ENCODE measurements at places on chromosomes 4 and X. TPM values are rescaled to one million over a fixed set of nuclear protein-coding genes. Genes with fewer than 3 reads are reported as not detected.

GRCh38 chrX:141142946-141143345 is 34.0 kb downstream of the LDOC1 start:
- H3K27ac ChIP-seq: no peak overlapping the region
- DNase-seq: no peak
- H3K4me1 ChIP-seq: no peaks in the 10 kb centered on the region
- H3K4me3 ChIP-seq: no peak overlapping the region

DNA sequence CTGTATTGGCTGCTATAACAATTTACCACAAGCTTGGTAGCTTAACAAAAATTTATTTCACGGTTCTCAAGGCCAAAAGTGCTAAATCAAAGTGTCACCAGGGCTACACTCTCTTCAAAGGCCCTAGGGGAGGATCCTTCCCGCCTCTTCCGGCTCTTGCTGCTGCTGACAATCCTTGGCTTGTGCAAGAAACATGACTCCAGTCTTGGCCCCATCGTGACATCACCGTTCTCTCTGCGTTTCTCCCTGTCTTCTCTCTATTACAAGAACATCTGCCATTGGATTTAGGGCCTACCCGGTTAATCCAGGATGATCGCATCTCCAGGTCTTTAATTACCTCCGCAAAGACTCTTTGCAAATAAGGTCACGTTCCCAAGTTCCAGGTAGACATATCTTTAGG is 10.4 kb upstream of the CLCN4 start:
- no peak overlapping the region for H3K4me3 ChIP-seq
- no peak overlapping the region for H3K27ac ChIP-seq
- DNase-seq: no peak
- H3K27me3 ChIP-seq: no peaks in the 10 kb centered on the region

- no peak overlapping the region for H3K4me3 ChIP-seq
- H3K4me1 ChIP-seq: no peaks in the 10 kb centered on the region
- no peak overlapping the region for H3K27ac ChIP-seq
- no peaks in the 10 kb centered on the region for H3K36me3 ChIP-seq
Observed at GRCh38 chr4:44194365-44194764, 254.2 kb downstream of the KCTD8 start.

DNA sequence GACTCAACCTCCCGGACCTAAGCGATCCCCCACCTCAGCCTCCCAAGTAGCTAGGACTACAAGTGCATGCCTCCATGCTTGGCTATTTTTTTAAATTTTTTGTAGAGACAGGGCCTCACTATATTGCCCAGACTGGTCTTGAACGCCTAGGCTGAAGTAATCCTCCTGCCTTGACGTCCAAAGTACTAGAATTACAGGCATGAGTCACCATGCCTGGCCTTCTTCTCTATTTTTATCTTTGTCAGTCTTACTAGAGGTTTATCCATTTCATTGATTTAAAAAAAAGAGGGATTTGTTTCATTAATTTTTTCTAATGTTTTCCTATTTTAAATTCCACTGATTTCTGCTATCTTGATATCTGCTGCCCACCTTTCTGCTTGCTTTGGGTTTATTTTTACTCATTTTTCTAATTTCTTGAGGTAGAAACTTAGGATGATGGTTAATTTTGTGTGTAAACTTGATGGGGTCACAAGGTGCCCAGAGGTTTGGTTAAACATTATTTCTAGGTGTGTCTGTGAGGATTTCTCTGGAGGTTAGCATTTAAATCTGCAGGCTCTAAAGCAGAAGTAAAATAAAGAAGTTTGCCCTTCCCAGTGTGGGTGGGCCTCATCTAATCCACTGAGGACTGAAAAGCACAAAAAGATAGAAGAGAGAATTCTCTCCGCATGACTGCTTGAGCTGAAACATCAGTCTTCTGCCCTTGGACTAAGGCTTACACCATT is 116.2 kb upstream of the DCLK2 start:
- H3K4me1 ChIP-seq: no peaks in the 10 kb centered on the region
- H3K4me3 ChIP-seq: no peak overlapping the region
- DNase-seq: no peak
- no peak overlapping the region for H3K27ac ChIP-seq
- H3K36me3 ChIP-seq: no peaks in the 10 kb centered on the region

DNA sequence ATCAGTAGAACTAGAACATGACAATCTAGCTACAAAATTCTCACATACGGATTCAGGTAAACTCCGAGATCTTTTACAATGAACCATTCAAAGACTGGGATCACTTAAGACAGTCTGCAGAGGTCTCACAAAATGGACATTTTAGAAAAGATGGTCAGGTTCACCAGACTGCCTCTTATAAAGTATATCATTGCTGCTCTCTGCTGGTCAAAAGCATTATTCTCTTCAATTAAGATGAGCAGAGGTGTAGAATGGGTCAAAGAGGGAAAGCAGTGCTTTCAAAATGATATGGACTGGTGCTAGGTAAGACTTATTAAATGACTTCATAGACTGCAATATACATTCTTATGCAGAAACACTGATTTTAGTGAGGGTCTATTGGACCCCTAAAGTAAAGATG is 434.7 kb downstream of the PACRGL start:
- peak; percentile 21 for DNase-seq
- no peak overlapping the region for H3K4me3 ChIP-seq
- no peaks in the 10 kb centered on the region for H3K36me3 ChIP-seq
- H3K27ac ChIP-seq: no peak overlapping the region
- H3K4me1 ChIP-seq: no peaks in the 10 kb centered on the region

- no peaks in the 10 kb centered on the region for H3K4me1 ChIP-seq
- H3K27ac ChIP-seq: no peak overlapping the region
Observed at GRCh38 chrX:9501362-9501761, 36.5 kb downstream of the TBL1X start.

DNA sequence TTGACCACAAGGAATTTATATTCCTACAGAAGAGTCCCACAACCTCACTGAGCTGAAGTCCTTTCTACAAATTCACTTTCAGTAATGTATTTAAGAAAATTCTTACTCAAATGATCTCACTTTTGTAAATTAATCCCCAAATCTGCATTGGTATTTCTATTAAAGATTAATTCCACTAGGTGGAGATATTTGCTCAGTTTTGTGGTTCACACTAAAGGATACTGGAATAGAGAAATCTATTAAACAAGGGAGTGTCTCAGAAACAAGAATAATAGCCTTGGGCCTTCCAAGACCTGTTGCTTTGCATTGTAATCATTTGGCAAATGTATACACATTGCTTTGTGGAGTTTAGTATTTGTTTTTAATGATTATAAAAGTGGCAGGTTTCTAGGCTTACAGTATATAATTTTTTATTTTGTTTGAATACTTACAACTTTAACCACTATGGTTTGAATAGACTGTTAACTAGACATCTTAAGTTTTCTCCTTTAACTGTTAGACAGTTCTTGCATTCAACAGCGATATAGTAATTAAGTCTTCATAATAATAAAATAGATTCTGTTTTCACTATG is 25.9 kb downstream of the CFAP299 start:
- H3K4me1 ChIP-seq: peaks cover 4% of the 10 kb centered on the region
- H3K4me3 ChIP-seq: no peak overlapping the region
- H3K36me3 ChIP-seq: no peaks in the 10 kb centered on the region
- no peak overlapping the region for H3K27ac ChIP-seq
- H3K27me3 ChIP-seq: peaks cover 6% of the 10 kb centered on the region

DNA sequence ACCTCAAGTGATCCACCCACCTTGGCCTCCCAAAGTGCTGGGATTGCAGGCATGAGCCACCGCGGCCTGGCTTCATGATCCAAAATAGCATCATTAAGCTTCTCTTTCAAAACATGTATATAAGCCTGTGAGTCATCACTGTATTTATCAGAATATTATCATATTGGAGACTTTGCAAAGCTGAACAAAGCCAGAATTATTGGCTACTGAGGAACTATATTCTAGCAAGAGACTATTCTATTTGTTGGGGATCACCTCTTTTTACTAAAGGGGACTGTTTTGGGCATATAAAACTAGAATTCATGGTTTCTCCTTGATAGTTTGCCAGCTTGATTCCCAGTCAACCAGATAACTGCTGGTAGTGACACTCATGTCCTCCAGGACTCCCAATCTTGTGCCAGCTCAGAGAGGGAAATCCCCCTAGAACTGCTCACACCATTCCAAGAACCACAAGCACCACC is 40.1 kb downstream of the TET2 start:
- peaks cover 14% of the 10 kb centered on the region for H3K4me1 ChIP-seq
- H3K27me3 ChIP-seq: no peaks in the 10 kb centered on the region
- no peak for DNase-seq
- no peaks in the 10 kb centered on the region for H3K36me3 ChIP-seq
- H3K4me3 ChIP-seq: no peak overlapping the region
- H3K27ac ChIP-seq: no peak overlapping the region

GRCh38 chr4:147194114-147194513 is 248.4 kb upstream of the TTC29 start:
- H3K4me1 ChIP-seq: no peaks in the 10 kb centered on the region
- no peak overlapping the region for H3K4me3 ChIP-seq
- H3K27me3 ChIP-seq: no peaks in the 10 kb centered on the region
- no peak for DNase-seq
- no peak overlapping the region for H3K27ac ChIP-seq

DNA sequence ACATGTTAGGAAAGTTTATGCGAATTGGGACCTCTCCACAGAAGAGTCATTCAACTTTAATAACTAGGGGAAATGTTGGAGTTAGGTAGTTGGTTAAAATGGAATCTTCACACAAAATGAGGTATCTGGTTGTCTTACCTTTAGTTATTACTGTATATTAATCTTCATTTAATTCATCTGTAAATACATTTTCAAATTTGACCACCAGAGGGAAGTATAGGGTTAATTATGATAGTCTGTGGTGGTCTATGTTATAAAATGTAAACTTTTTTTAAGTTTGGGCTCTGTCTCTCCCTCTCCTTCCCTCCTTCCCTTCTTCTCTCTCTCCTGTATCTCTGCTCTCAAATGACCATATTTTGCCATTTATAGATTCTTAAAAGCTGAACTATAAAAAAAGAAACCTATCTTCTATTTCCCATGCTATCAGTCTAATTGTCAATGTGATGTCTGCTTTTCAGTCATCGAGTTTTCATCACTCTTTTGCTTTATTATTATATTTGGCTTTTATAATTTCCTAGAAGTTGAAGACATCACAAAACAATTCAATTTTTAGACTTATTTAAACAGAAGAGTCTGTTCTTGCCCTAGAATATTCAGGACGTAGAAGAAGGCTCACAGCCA is 49.8 kb downstream of the TMEM144 start:
- H3K4me1 ChIP-seq: no peaks in the 10 kb centered on the region
- DNase-seq: no peak
- H3K27me3 ChIP-seq: no peaks in the 10 kb centered on the region
- H3K27ac ChIP-seq: no peak overlapping the region

- peaks cover 12% of the 10 kb centered on the region for H3K4me1 ChIP-seq
- no peak for DNase-seq
- H3K4me3 ChIP-seq: no peak overlapping the region
- no peak overlapping the region for H3K27ac ChIP-seq
- no peaks in the 10 kb centered on the region for H3K36me3 ChIP-seq
Observed at GRCh38 chr4:1793496-1793840, 375 bp downstream of the FGFR3 start.

DNA sequence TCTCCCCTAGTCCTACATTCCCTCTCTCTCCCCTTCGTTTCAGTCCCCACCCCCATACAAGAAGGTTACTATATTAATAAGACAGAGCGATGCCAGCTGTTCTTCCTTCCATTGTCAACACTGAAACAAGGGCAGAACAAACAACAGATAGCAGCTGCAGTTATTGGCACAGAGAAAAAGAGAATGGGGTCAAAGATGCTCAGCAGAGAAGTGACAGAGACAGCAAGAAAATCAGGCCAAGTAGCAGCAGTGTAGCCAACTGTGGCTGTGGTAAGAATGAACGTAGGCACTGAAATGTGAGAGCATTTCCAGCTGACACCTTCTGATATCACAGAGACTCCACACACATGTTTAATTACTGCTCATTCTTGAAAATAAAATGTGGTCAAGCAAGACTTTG is 641.8 kb downstream of the FSTL5 start:
- no peak overlapping the region for H3K27ac ChIP-seq
- no peaks in the 10 kb centered on the region for H3K27me3 ChIP-seq
- H3K36me3 ChIP-seq: no peaks in the 10 kb centered on the region
- H3K4me1 ChIP-seq: no peaks in the 10 kb centered on the region
- no peak overlapping the region for H3K4me3 ChIP-seq
- no peak for DNase-seq

DNA sequence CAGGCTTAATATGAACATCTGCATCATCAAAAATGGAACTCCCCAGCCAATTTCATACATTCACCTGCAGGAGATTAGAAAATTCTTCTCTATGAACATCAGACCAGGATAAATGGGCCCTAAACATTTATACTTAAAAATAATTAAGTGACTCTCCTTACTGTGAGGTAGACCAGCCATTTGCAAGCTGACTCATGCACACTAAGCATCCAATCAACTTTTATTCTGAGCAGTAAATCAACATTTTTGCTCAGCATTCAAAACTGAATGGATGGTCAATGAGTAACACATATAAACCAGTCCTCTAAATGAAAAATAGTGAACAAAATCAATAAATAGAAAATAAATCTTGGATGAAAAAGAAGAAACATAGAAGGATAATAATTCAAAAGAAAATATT is 19.9 kb upstream of the PCDH10 start:
- H3K36me3 ChIP-seq: no peaks in the 10 kb centered on the region
- H3K27ac ChIP-seq: no peak overlapping the region
- DNase-seq: no peak

Gene TRIML2
- total RNA-seq: not detected

Gene GPR119
- not detected for total RNA-seq

Gene SPANXA2
- not detected for total RNA-seq

Gene PAGE2B
- 1.0 TPM for total RNA-seq

Gene ACSL1
- total RNA-seq: 11.5 TPM
